IgD-negative memory B cell (primary cell): ENCODE measurements at places on chromosomes 6 and 20. TPM values are rescaled to one million over a fixed set of nuclear protein-coding genes. Genes with fewer than 3 reads are reported as not detected.

The SPATA25 gene
- polyA plus RNA-seq: not detected

The MYLIP gene
- 117 TPM for polyA plus RNA-seq

The ULBP2 gene
- polyA plus RNA-seq: 0.33 TPM

The PSMB9 gene
- 695 TPM for polyA plus RNA-seq

The MAFB gene
- polyA plus RNA-seq: not detected

The SEMG2 gene
- polyA plus RNA-seq: not detected

The KCNK16 gene
- not detected for polyA plus RNA-seq

The KHDRBS2 gene
- polyA plus RNA-seq: 4.4 TPM

The RIPOR3 gene
- 3.3 TPM for polyA plus RNA-seq

The DLL1 gene
- polyA plus RNA-seq: 0.10 TPM

The NKX2-4 gene
- polyA plus RNA-seq: not detected

The PTCHD4 gene
- polyA plus RNA-seq: not detected

The ARMH2 gene
- polyA plus RNA-seq: 0.50 TPM

The NRSN1 gene
- polyA plus RNA-seq: not detected
